ENCODE measurements at places on chromosomes 12 and 14.

DNA sequence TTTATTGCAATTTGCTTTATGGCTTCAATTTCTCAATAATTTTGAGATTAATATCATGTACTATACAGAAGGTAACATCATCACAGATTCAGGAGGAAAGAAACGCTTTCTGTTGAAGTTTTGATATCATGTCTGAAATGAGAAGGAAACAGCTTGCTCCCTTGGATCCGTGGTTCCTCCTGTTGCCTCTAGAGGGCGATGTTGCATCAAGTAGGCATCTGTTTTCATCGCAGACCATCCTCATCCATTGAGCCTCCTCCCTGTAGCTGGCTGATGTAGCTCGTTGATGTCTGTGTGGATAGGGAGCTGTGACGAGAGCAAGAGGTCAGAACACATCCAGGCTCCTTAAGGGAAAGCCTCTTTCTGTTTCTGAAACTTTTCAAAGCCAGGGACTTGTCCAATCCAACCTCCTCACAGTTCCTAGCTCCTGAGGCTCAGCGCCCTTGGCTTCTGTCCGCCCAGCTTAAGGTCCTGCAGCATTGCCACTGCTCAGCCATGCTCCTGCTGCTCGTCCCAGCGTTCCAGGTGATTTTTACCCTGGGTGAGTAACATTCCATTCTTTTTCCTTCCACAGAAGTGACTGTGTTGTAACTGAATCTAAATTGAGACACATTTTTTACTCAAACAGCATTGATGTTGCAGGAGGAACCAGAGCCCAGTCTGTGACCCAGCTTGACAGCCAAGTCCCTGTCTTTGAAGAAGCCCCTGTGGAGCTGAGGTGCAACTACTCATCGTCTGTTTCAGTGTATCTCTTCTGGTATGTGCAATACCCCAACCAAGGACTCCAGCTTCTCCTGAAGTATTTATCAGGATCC, 304.8 kb upstream of the OR4E1 start:
- DNase-seq, result peak; percentile 27

GRCh38 chr12:109053382-109054123, 1.2 kb downstream of the USP30 start:
- DNase-seq, result no peak

DNA sequence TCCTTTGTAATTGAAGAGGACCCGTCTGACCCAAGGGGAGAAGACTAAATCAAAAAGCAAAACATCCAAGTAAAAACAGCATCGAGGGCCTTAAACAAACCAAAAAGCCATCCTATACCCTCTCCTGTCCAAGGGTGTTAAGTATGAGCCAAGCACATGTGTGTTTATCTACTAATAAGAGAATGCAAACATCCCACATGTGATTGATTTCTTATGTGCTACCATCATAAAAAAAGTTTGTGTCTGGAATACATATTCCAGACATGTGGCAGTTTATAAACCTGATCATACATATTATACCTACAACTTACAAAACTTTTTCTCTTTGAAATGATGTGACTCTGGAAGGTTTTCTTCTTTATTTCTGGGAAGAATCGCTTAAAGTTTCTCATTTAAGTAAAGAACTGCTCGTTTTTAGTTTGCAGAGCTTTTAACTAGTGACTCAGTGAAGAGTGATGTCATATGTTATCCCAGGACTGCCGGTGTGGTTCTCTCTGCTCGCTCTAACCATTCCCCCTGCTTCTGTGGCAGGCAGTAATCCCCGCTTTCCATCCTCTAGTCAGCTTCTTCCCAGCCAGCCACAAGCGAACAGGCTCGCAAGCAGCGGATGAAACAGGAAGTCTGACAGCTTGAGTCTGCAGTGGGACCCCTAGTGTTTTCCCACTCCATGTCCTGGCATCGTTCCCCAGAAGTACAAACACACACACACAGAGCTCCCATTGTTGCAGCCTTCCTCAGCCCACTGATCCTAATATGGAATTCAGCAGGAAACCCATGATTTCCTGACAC, 431 bp upstream of the RHOJ start:
- no peak for DNase-seq

DNA sequence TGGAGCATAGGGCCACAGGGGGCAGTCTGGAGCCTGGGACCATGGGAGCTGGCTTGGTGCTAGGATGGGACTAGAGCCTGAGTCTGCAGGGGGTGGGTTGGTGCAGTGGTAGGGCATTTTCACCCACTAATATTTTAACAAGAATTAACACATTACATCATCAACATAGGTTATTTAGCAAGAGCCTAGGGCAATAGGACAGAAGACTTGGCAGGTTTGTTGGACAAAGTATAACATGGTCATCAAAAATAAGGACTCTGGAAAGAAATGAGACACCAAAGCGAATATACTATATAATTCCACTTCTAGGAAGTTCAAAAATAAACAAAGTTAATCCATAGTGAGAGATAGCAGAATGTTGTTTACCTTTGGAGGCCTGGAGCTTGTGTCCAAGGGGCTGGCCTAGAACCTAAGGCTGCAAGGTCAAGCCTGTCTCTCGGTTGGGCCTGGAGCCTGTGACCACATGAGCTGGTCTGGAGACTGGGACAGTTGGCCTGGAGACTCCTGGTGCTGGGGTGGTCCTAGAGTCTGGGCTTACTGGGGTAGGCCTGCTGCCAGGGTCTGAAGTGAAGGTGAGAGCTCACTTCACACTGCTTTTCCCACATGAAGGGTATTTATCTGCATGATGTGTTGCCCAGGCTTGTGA, 28.1 kb upstream of the CNOT2 start:
- no peak for DNase-seq

DNA sequence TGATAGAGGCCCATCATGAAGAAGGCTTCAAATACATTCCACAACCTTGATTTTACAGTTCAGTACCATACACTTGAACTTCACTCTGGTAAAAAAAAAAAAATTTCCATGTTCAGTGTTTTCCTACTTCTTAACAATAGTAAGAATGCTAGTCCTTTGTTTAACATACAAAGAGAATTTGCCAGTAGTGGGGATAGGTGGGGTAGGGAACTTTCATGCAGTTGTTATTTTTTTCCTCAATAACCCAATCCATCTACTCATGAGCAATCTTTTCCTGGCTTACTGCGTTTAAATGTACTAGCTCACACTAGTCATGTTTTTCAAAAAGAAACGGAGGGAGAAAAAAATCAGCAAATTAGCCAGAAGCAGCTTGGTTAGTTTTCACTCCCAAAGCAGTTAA, 206.1 kb downstream of the PRKD1 start:
- no peak for DNase-seq

DNA sequence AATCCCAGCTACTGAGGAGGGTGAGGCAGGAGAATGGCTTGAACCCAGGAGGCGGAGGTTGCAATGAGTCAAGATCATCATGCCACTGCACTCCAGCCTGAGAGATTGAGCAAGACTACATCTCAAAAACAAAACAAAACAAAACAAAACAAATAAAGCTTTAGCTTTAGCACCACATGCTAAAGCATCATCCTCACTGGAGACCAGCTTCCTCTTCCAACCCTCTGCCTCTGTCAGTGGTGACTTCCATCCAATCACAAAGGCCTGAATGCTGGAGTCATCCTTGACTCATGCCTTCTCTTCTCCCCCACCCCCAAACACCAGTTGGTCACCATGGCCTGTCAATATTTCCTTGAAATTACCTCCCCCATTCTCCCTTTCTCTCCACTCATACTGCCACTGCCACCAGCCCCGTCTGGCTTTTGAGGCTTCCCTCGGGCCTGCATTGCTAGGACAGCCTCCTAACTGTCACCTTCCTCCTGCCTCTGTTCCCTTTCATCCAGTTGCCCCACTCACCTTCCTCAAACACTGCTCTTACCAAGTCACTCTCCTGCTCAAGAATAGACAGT, 1.4 kb downstream of the ZNF385A start:
- no peak for DNase-seq
